Ovary (tissue), 10 donors: ENCODE measurements at places on chromosomes 6 and 20. TPM values are rescaled to one million over a fixed set of nuclear protein-coding genes. Genes with fewer than 3 reads are reported as not detected.

SYNDIG1 gene
- 0.94 TPM for total RNA-seq

PI3 gene
- not detected for total RNA-seq

L3MBTL1 gene
- total RNA-seq, result 15.1 TPM

CALHM4 gene
- not detected for total RNA-seq

PGC gene
- 0.53 TPM for total RNA-seq

ECT2L gene
- 6.8 TPM for total RNA-seq

BTNL2 gene
- not detected for total RNA-seq

IMPG1 gene
- total RNA-seq, result not detected

DNA sequence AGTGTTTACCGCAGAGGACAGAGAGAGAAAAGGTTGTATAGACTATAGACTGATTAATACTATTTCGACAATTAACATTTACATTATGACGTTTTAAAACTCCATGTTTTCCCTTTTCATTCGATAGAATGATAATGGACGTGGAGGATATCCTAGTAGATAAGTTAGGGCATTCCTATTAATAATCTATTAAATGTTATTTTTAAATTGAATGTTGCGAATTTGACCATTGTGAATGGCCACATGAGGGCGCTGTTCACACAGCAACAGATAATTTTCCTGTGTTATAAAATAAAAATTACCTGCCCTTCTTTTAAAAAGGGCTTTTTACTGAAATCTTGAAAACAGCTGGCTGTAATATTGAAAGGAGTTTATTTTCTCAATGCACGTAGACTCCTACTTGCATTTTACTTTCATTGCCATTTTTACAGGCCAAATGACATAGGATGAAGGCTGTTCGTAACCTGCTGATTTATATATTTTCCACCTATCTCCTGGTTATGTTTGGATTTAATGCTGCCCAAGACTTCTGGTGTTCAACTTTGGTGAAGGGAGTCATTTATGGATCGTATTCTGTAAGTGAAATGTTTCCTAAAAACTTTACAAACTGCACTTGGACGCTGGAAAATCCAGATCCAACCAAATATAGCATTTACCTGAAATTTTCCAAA lies 3.3 kb downstream of the ADGRB3 start:
- H3K4me1 ChIP-seq, result no peaks in the 10 kb centered on the region
- no peak for DNase-seq
- no peak overlapping the region for H3K27ac ChIP-seq
- H3K27me3 ChIP-seq, result no peaks in the 10 kb centered on the region
- no peak overlapping the region for H3K4me3 ChIP-seq

DNA sequence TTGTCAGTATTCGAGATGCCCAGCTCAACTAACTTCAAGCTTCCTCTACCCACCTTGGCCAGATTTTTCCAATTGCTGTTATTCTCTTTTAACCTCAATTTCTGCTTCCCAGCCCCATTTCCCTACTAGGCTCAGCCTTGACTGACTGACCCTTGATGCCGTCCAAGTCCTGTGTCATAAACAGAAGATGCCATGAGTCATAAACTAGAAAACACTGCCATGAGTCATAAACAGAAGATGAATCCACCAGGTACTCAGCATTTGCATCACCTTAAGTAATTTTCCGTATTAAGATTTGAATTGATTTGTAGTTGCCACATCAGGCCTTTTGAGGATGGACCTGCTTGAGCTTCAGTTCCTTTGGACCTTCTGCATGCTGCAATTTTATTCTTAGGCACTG lies 123.8 kb downstream of the FAM83B start:
- no peaks in the 10 kb centered on the region for H3K36me3 ChIP-seq
- H3K27ac ChIP-seq, result no peak overlapping the region
- H3K4me3 ChIP-seq, result no peak overlapping the region
- DNase-seq, result no peak

- DNase-seq, result no peak
- H3K4me1 ChIP-seq, result no peaks in the 10 kb centered on the region
- H3K36me3 ChIP-seq, result no peaks in the 10 kb centered on the region
- H3K27ac ChIP-seq, result no peak overlapping the region
Measured at GRCh38 chr20:52833901-52834300, 138.3 kb upstream of the TSHZ2 start.

GRCh38 chr6:135002229-135002844 lies 52.3 kb downstream of the HBS1L start:
- H3K27me3 ChIP-seq, result no peaks in the 10 kb centered on the region
- H3K27ac ChIP-seq, result no peak overlapping the region
- DNase-seq, result no peak

DNA sequence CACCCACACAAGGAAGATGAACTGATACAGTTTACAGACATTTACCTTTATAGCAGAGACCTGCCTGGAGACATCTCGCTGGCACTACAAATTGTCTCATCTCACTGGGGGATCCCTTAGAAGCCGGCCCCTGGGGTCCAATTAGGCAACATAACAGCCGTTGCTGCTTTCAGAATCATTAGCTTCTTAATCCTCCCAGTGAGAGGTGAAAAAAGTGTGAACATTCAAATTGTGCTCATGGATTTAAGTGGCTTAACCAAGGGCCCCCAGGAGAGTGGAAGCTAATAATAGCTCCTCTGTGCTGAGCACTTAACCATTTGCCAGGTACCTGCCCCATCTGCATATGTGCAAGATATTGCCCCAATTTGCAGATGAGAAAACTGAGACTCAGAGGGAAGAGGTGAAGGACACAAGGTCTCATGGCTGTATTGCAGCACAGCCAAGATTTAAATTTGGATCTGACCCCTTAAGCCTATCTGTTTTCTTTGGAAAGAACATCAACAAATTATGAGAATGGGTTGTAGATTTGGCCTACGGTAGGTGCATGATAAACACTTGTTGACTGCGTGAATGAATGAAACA lies 101.0 kb downstream of the EYA2 start:
- H3K36me3 ChIP-seq, result no peaks in the 10 kb centered on the region
- H3K4me1 ChIP-seq, result no peaks in the 10 kb centered on the region
- no peak overlapping the region for H3K27ac ChIP-seq

GRCh38 chr20:48986899-48987298 lies 59.2 kb upstream of the CSE1L start:
- no peak overlapping the region for H3K4me3 ChIP-seq
- H3K27ac ChIP-seq, result no peak overlapping the region
- no peaks in the 10 kb centered on the region for H3K4me1 ChIP-seq
- H3K27me3 ChIP-seq, result no peaks in the 10 kb centered on the region
- no peaks in the 10 kb centered on the region for H3K36me3 ChIP-seq
- DNase-seq, result no peak

- H3K27me3 ChIP-seq, result no peaks in the 10 kb centered on the region
- no peak for DNase-seq
- no peak overlapping the region for H3K27ac ChIP-seq
- no peaks in the 10 kb centered on the region for H3K36me3 ChIP-seq
Measured at GRCh38 chr6:13156381-13156780, 172.0 kb downstream of the TBC1D7 start.

- no peak overlapping the region for H3K4me3 ChIP-seq
- H3K27me3 ChIP-seq, result no peaks in the 10 kb centered on the region
- H3K4me1 ChIP-seq, result no peaks in the 10 kb centered on the region
- H3K27ac ChIP-seq, result no peak overlapping the region
- H3K36me3 ChIP-seq, result no peaks in the 10 kb centered on the region
Measured at GRCh38 chr6:41199552-41200246, 1.2 kb downstream of the TREML2 start.

DNA sequence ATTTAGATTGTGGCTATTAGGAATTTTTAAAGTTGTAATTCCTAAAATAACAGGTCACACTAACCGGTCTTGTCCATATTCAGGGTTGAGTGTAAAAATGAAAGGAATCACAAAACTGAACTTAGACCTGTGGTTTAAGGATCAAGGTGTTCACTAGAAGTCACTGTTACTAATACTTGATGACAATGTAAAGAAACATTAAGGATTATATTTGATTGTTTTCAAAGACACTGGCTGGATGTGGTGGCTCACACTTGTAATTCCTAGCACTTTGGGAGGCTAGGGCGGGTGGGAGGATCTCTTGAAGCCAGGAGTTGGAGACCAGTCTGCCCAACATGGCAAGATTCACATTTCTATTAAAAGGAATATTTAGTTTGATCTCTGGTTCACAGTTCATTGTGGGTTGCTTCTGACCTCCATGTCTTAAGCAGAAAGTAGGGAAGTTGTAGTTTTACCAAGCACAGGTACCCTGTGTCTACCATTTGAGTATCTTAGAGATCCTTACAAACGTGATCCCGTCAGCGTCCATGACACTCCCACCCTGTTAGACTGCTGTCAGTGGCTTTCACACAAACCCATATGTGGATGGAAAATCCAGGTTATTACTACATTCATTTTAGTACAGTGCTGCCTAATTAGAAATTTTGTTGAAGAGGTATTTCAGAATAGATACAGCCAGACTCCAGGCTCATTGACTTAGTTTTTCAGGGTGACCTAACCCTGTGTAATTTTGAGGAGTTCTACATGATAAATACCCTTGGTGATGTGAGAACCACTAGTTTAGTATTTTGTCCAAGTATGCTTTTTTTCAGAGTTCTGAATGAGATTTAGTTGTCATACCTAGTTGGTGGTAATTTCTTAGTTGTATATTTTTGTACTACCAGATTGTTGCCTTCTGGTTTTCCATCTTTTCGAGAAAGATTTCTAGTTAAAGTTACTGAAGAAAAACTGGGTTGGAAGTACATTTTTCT lies 10.2 kb downstream of the SRSF3 start:
- H3K27ac ChIP-seq, result no peak overlapping the region
- no peaks in the 10 kb centered on the region for H3K36me3 ChIP-seq
- no peak overlapping the region for H3K4me3 ChIP-seq
- H3K27me3 ChIP-seq, result no peaks in the 10 kb centered on the region

DNA sequence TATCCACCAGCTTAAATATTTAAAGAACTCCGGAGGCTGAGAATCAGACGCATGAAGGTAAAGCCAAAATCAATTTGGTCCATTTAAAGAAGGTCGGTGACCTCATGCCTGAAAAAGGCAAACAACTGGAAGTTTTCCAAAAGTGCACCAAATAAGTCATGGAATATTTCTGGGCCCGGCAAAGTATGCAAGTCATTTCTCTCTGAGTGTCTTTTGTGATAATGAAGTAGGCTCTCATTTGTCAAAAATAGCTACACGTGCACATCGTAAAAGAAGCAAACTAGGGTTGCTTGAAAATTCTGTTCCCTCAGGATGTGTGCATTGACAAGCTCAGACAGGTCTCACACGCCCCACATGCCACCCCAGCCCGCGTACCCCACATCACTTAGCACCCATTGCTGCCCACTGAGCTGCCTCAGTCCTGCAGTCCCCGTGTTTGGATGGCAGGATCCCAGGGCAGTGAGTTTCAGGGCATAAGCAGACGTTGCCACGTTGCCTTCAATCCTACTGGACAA lies 20.5 kb upstream of the PYGB start:
- no peak overlapping the region for H3K27ac ChIP-seq
- no peaks in the 10 kb centered on the region for H3K4me1 ChIP-seq
- H3K27me3 ChIP-seq, result no peaks in the 10 kb centered on the region
- no peaks in the 10 kb centered on the region for H3K36me3 ChIP-seq
- no peak for DNase-seq
- no peak overlapping the region for H3K4me3 ChIP-seq

DNA sequence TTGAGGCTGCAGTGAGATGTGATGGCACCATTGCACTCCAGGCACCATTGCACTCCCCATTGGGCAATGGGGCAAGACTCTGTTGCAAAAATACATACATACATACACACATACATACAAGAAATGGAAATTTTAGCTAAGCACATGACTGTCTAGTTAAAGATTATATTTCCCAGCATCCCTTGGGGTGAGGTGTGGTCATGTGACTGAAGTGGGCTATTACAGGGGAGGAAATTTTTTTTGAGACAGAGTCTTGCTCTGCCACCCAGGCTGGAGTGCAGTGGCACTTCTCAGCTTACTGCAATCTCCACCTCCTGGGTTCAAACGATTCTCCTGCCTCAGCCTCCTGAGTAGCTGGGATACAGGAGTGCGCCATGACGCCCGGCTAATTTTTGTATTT lies 32.0 kb upstream of the HMGA1 start:
- no peaks in the 10 kb centered on the region for H3K4me1 ChIP-seq
- H3K36me3 ChIP-seq, result no peaks in the 10 kb centered on the region
- DNase-seq, result no peak
- H3K27me3 ChIP-seq, result no peaks in the 10 kb centered on the region

- no peaks in the 10 kb centered on the region for H3K4me1 ChIP-seq
- H3K27me3 ChIP-seq, result no peaks in the 10 kb centered on the region
- no peak for DNase-seq
- H3K27ac ChIP-seq, result no peak overlapping the region
- no peaks in the 10 kb centered on the region for H3K36me3 ChIP-seq
Measured at GRCh38 chr6:51619042-51619799, 468.2 kb downstream of the PKHD1 start.

DNA sequence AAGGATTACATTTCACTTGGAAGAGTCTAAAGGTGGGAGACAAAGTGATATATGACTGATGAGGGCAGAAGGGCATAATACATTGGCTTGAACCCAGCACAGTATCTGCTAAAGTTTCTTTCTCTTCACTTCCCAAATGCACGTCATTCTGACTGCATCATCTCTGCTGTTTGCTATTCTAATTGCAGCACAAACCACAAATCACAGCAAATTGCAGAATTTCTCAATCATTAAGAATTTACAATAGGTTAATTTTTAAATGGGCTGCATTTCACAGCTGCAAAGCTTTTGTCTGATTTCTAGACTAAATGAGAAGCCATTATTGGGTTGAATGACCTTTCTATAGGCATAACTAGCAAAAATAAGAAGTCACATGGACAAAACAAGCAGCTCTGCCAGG lies 337.0 kb downstream of the RNGTT start:
- no peak overlapping the region for H3K27ac ChIP-seq
- no peak for DNase-seq
- no peak overlapping the region for H3K4me3 ChIP-seq
- no peaks in the 10 kb centered on the region for H3K36me3 ChIP-seq

DNA sequence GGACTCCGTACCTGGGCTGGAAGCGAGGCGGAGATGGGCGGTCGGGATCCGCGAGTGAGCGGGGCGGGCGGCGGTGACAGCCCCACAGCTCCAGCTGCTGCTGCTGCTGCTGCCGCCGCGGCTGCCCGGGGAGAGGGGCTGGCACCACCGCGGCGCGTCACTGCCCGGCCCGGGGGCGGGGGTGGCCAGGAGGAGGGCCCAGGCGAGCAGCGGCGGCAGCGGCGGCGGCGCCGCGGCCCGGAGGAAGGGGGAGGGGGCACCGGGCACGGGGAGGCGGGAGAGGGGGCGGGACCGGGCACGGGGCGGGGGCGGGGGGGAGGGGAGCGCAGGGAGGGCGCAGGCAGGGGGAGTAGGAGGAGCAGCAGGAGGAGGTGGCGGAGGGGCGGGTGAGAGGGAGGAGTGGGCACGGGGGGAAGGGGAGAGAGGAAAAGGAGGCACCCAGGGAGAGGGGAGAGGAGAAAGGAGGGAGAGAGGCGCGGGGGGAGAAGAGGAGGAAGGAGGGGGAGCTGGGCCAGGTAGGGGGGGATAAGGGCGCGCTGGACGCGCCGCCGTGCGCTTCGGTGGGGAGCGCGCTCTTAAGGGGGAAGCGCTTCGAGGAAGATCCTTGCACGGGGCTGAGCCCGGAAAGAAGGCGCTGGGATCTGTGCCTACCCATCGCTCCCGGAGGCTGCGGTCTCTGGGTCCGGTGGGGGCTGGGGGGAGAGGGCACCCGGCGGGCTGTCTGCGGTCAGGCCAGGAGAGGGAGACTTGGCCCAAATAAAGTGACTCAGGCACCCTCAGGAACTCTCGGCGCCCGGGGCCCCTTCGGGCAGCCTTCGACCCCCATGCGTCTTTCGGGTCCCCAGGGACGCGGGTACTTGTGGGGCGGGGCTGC lies 101.5 kb downstream of the NOL4L start:
- peak; percentile 74 for DNase-seq
- H3K27ac ChIP-seq, result peak overlapping the region; percentile 60
- H3K36me3 ChIP-seq, result no peaks in the 10 kb centered on the region
- no peaks in the 10 kb centered on the region for H3K4me1 ChIP-seq
